ENCODE measurements at places on chromosomes 3 and 15.

DNA sequence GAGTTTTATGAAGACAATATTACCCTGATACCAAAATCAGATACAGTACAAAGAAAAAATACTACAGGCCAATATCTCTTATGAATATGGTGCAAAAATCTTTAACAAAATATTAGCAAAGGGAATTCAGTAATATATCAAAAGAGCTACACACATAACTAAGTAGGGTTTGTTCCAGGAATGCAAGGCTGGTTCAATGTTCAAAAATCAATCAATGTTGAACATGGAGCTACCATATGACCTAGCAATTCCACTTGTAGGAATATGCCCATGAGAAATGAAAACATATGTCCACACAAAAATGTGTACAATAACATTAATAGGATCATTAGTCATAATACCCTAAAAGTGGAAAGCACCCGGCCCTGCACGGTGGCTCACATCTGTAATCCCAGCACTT, 7.8 kb downstream of the OCA2 start:
- no peak for DNase-seq

- no peak for DNase-seq
Observed at GRCh38 chr3:114481113-114481512, 187.3 kb downstream of the TIGIT start.

- no peak for DNase-seq
Observed at GRCh38 chr3:11995120-11995519, 9.1 kb upstream of the SYN2 start.

GRCh38 chr3:66983101-66983500, 15.0 kb upstream of the KBTBD8 start:
- DNase-seq = no peak

- DNase-seq = no peak
Observed at GRCh38 chr3:45618081-45618509, 23.5 kb downstream of the LIMD1 start.
